Cardiac atrium fibroblast (primary cell): ENCODE measurements at places on chromosomes 3 and 15. TPM values are rescaled to one million over a fixed set of nuclear protein-coding genes. Genes with fewer than 3 reads are reported as not detected.

GOLGA8M gene
- 0.18 TPM in 1 of 2 replicates, not detected in the other for total RNA-seq

HTR3E gene
- total RNA-seq, result not detected in 2 replicates

PCSK6 gene
- total RNA-seq, result 5.6 and 12.6 TPM in 2 replicates

RAD54L2 gene
- total RNA-seq, result 11.0 and 11.5 TPM in 2 replicates

FSD2 gene
- not detected in 2 replicates for total RNA-seq

RARRES1 gene
- 5.8 and 13.9 TPM in 2 replicates for total RNA-seq

GCHFR gene
- 1.3 and 11.2 TPM in 2 replicates for total RNA-seq

C3orf85 gene
- not detected in 2 replicates for total RNA-seq

GP5 gene
- under 0.01 TPM in 1 of 2 replicates, not detected in the other for total RNA-seq

DISP2 gene
- 0.16 and 0.36 TPM in 2 replicates for total RNA-seq

TRPM1 gene
- total RNA-seq, result not detected in 2 replicates

THPO gene
- total RNA-seq, result not detected in 2 replicates

FANCD2 gene
- total RNA-seq, result 2.9 and 12.5 TPM in 2 replicates

FLNB gene
- total RNA-seq, result 56.9 and 74.2 TPM in 2 replicates

COL6A5 gene
- not detected in 2 replicates for total RNA-seq

CCDC33 gene
- total RNA-seq, result not detected in 2 replicates

FAM43A gene
- 52.8 and 68.4 TPM in 2 replicates for total RNA-seq

GOLGA8R gene
- 1.5 and 1.8 TPM in 2 replicates for total RNA-seq

SLC9A9 gene
- 3.9 and 8.3 TPM in 2 replicates for total RNA-seq

TMA7 gene
- total RNA-seq, result 270 and 350 TPM in 2 replicates

CCR8 gene
- not detected in 2 replicates for total RNA-seq

TMEM207 gene
- not detected in 2 replicates for total RNA-seq

NIT2 gene
- total RNA-seq, result 24.7 and 31.3 TPM in 2 replicates

GPR87 gene
- total RNA-seq, result not detected in 2 replicates
